ENCODE measurements at places on chromosomes 11 and 22.

GRCh38 chr22:28736301-28737155, 5.1 kb downstream of the CHEK2 start:
- DNase-seq = no peak

- DNase-seq = no peak
Measured at GRCh38 chr11:16606784-16607674, 131.4 kb upstream of the C11orf58 start.

DNA sequence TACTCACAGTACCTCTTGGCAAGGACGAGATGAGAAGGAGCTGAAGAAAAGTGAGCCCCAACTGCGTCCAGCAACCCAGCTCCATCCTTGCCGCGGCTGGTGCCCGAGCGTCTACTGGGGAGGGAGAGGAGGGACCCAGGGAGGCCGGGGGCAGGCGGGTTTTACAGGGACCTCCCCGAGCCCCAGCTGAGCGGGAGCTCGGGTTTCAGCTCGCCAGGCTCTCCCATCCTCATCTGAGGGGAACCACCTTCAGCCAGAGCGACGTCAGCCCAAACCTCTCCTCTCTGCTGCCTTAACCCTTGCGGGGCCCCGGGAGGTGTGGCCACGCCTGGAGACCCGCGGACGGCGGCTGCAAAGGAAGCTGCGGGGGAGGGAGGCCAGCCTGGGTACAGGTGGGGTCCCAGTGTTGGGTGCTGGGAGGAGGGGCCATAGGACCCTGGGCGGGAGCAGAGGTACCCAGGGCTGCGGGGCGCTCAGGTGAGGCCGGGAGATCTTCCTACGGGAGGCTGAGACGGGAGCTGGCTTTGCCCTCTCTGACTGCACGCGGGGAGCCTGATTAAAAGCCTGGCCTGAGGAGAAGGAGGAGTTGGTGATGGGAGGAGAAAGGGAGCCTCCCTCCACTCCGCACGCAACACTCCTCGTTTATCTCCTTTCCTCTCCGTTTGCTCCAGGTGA, at the start of gene PAMR1:
PAMR1 (minus strand) TSS at position 116 of the 675 bp plus-strand sequence; CDS start at position 85, 31 bp downstream.
- no peak for DNase-seq

DNA sequence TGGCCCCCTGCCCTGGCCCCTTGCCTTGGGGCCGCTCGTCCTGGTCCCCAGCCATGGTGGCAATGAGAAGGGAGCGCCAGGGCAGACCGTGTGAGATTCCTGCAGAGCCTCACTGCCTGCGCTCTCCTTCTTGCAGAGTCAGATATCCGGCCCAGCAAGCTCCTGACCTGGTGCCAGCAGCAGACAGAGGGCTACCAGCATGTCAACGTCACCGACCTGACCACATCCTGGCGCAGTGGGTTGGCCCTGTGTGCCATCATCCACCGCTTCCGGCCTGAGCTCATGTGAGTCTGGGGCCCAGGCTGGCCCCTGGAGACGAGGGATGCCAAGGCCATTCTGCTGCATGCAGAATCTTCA, 114.1 kb downstream of the MICAL2 start:
- DNase-seq = peak; percentile 19

DNA sequence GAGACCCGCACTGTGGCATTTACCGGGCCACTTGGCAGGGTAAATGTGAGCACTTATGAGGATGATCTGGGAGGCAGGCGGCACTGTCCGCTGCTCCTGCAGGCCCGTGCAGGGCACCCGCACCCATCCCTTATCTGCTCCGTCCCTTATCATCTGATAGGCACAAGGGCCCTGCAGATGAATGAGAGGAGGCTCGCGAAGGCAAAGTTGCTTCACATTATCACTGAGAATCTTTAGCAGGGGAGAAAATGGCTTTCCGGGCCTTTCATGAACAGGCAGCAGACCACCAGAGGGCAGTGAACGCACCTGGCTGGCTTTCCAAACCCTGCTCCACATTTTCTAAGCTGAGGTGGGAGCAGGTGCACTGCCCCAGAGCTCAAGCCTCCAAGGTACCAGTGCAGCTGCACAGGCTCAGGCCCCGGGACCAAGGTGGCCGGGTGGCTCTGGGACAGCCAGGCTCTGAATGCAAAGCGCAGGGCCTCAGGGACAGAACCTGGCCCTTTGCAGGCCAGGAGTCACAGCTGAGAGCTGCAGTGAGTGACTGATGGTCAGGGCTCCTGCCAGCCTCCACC, 165.6 kb downstream of the SHANK2 start:
- no peak for DNase-seq

- no peak for DNase-seq
Measured at GRCh38 chr11:103077554-103077953, 14.4 kb downstream of the DCUN1D5 start.

DNA sequence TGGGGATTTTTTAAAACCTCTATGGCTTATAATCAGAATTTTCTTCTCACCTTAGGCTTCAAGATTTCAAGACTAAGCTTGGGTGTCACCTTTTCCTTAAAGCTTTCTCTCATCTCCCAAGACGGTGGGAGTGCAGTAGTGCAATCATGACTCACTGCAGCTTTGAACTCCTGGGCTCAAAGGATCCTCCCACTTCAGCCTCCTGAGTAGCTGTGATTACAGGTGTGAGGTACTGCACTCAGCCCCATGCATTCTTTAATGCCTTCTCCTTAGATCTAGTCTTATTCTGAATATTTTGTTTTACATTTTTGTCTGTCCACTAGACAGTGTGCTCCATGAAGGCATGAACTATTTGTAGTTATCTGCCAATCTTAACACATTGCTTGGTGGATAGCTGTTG, 55.7 kb upstream of the FAT3 start:
- DNase-seq = no peak

All from GM12864 (cell line).